NCI-H524 (cell line): ENCODE measurements at places on chromosomes 6 and 20.

- DNase-seq = no peak
These were observed 5.3 kb upstream of the HSPA1B start for GRCh38 chr6:31822036-31822821.

DNA sequence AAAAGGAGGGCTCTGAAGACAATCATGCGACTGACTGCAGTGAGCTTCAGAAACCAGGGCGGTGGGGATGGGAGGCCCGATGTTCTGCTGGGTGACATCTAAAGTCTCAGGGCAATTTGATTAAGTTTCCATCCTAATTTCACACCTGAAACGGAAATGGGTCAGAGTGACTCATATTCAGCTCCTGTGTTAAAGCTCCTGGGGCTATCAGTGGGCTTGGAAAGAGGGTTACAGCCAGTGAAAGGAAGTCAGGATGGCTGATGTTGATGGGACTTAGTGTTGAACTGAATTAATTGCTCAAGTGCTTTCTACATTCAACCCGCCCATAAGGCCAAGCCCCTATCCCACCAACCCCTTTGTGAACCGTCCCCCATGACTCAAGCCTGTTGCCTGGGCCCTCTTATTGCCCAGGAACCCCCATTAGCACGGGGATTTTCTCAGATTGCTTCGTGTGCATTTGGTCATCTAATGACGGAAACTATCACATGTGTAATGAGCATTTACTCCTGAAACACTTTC lies 47.1 kb upstream of the TBC1D7 start:
- no peak for DNase-seq

GRCh38 chr6:141541581-141542324 lies 591.0 kb upstream of the GJE1 start:
- DNase-seq = no peak

DNA sequence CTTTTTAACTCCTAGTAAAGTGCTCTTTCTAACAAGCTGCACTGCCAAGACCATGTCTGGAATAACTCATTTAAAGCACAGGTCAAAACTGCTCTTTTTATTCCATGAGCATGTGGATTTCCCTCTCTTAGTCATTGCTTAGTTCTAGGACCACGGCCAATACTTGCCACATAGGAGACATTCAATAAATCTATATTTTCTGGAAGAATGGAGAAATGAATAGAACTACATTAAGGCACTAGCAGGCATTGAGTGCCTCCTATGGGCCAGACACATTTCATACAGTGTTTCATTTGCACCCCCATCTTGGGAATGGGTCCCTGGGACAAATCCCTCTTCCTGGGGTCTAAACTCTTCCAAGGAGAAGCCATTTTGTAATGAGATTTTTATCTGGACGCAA lies 552.8 kb upstream of the CITED2 start:
- DNase-seq = no peak

DNA sequence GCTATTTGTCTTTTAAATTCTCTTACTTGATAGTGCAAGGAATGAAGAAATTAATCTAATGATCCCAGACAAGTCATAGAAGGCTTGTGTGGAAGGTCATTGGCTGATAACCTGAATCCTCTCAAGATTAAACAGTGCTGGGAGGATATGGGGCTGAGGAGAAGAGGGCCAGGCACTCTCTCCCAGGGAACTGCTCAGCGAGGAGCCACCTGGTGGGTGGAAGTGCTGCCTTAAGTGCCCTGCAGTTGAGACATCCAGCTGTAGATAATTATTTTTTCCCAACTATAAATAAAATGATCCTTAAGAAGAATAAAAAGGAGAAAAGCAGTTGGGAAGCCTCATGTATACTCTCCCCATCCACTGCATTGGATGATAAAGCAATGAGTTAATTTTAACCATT lies 47.9 kb downstream of the BTBD3 start:
- peak; percentile 5 for DNase-seq

DNA sequence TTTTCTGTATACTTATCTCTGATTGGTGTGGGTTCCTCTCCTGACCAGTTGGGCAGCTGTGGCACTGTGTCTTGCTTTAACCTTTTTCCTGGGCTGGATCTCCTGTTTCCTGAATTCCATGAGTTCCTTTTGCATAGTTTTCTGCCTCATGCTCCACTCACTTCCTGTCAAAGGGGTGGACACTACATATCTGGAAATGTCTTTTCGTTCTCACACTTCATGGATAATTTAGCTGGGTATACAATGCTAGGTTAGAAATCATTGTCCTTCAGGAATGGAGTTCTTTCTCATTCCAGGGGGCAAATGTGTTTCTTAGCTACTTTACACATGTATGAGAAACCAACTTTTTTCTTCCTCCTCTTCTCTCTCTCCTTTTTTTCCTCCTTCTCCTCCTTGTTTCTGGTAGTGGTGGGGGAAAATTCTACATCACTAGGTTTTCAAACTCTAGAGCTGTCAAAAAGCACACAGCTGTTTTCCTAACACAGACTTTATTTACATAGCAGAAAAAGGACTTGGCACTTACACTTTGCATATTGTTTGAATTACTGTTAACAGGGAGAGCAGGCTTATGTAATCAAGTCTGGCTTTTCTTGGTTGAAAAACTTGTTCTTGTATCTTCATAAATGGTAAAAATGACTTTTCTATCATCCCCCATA lies 9.0 kb upstream of the DDX27 start:
- DNase-seq = no peak

DNA sequence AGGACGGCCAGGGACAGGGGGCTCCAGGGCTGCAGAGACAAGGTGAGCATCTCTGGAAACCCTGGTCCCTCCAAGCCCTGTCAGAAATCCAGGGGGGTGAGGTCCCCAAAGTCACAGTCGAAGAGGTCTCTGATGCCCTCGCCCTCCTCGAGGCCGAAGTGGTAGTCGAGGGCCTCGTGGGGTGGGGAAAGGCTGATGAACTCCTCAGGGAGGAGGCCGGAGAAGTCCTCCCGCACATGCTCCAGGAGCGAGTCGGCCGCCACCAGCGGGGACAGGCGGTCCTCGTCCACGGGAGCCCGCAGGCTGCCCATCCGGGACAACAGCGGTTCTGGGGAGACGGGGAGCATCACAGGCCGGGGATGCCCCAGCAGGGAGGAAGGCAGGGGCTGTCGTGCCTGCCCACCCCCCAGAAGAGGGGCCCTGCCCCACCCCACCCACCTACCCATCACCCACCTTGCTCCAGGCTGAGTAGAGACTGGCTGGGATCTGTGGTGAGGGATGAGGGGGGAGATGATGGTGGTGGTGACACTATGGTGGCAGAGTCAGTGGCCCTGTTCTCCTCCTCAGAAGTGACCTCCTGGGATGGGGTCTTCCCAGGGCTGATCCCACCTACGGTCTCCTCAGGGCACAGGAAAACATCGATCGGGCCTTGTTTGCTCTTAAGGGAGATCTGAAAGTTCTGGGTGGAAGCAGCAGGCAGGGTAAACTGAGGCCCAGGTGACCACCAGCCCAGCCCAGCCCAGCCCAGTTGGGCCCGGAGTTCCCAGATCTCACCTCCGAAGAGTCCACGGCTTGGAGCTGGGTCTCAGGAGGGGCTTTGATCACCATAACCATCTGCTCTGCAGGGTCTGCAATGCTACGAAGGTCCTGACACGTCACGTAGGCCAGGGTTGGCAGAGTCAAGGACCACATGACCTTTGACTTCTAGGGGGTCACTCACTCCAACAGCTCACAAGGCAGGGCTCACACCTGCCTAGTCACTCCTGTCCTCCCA lies 2.7 kb upstream of the NECAB3 start:
- DNase-seq = no peak

GRCh38 chr6:33935439-33936080 lies 131.8 kb upstream of the MLN start:
- DNase-seq = peak; percentile 82

GRCh38 chr20:46798430-46798829 lies 89.0 kb downstream of the SLC2A10 start:
- no peak for DNase-seq

DNA sequence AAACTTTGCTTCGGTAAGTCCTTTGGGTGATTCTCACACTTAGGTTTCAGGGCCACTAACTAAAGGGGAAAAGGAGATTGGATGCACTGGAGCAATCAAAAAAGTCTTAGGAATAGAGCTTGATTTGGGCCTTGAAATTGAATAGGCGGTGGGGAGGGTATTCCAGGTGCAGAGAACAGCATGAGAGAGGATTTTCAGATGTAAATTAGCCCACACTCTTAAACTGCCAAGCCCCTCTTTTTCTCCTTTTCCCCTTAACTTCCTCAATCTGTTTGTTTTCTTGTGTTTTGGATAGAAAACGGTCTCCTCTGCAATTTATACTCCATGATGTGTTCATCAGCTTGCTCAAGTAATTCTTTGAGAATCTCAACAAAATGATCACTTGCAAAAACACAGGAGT lies 62.1 kb upstream of the RIPOR2 start:
- DNase-seq = no peak

DNA sequence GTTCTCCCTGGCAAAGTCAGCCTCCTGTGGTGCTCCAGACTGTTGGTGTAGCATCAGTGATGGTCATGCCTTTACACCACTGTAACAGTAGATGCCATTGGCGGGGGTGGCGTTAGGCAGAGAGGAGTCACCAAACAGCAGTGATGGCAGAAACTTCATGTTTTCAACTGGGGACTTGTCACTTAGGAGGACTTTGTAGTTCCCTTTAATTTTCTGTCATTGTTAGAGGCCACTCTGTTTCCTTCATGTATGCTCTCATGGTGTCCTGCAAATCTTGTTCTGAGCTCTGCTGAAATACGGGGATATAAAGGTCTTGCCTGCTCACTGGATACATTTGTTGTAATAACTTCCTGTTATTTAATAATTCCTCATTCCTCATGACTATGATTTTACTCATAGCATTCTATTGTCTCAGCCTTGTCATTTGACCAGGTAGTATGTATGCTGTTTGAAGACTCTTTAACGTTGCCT lies 4.6 kb downstream of the MAP3K4 start:
- DNase-seq = no peak

DNA sequence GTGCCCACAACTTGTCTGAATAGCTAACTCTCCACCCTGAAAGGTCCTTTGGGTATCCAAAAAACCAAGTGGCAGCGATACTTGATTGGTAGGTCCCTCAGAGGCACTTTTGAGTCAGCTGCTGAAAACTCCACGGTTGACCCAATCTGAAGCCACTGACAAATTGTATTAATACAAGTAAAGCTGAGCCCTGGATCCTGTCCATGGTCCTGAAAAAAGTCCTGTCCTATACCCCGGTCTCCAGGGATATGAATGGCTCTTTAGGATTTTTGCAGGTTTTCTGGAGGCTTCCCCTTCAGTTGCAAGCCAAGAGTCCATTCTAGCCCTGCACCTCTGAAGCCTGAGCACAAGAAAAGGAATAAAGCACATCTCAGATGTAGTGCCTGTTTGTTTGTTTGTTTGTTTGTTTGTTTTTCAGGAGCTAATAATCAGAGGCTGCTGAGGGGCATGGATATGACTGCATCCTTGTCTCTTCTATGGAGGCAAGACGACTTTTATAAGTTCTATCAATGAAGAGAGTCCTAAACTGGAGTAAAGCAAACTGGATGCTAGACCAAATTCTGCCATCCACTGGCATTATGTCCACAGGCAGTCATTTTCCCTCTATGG lies 1.7 kb upstream of the SLC12A5 start:
- DNase-seq = no peak

- no peak for DNase-seq
These were observed 51.1 kb downstream of the RALGAPB start for GRCh38 chr20:38523697-38524096.

DNA sequence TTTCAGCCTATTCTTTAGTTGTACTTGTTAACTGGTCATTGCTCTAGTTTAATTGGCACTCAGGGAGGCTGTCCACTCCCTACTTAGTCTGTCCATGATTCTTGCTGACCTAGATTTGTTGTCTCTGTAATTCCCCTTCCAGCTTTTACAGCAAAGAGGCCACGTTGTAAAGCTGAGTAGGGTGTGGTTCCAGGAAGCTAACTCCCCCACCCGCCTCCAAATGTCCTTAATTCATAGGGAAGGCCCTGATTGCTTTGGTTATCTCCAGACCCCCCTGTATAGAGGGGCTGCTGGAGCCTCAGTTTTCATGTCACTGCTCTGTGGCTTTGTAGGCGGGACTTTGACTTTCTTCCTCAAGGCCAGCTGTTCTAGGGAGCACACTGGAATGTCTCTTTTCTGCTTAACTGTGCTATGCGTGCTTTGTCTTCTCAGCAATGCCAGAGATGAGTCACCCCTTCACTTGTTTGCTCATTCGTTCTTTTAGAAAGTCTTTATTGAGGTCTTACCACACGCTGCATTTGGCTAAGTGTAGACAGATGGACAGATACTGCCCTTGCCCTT lies 175.1 kb upstream of the JAG1 start:
- no peak for DNase-seq

DNA sequence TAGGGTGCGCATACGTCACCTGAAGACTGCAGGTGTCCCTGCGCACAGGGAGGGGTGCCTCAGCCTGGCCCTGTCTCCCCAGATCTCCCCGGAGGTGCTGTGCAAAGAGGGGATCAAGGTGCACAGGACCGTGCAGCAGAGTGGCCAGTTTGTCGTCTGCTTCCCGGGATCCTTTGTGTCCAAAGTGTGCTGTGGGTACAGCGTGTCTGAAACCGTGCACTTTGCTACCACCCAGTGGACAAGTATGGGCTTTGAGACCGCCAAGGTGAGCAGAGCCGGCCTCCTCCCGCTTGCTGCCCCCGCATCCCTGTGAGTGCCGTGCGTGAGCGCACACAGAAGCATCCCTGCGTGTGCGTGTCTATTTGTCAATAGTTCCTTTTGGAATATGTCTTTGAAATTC lies 150.7 kb downstream of the DTNBP1 start:
- DNase-seq = peak; percentile 47

DNA sequence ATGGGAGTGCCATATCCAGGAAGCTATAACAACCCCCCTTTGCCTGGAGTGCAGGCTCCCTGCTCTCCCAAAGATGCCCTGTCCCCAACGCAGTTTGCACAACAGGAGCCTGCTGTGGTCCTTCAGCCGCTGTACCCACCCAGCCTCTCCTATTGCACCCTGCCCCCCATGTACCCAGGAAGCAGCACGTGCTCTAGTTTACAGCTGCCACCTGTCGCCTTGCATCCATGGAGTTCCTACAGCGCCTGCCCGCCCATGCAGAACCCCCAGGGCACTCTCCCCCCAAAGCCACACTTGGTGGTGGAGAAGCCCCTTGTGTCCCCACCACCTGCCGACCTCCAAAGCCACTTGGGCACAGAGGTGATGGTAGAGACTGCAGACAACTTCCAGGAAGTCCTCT lies 56.7 kb upstream of the TMEM181 start:
- no peak for DNase-seq

- DNase-seq = no peak
These were observed 28.5 kb downstream of the COL9A1 start for GRCh38 chr6:70274338-70274737.

- DNase-seq = no peak
These were observed 1172.2 kb upstream of the CITED2 start for GRCh38 chr6:140546640-140547039.

DNA sequence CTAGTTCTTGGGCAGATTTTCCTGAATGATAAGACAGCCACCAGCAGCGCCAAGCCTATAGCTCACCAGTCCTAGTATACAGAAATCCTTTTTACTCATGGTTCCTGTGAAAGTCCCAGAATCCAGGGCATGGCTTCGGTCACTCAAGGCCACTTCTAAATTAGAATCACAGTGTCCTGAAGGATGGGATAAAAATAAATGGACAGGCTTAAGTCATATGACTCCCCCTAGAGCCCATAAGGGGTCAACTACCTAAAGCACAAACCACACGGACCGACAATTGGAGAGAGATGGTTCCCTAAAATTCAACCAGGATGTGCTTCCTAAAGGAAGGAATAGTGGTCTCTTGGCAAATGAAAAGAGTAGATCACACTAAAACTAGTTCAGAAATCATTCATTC lies 404.1 kb upstream of the PLCB4 start:
- DNase-seq = no peak

- DNase-seq = no peak
These were observed 116.2 kb downstream of the ME1 start for GRCh38 chr6:83314693-83315092.

- no peak for DNase-seq
These were observed 41.9 kb upstream of the TAB2 start for GRCh38 chr6:149275621-149276020.
